ENCODE measurements at places on chromosomes 3 and 15.

DNA sequence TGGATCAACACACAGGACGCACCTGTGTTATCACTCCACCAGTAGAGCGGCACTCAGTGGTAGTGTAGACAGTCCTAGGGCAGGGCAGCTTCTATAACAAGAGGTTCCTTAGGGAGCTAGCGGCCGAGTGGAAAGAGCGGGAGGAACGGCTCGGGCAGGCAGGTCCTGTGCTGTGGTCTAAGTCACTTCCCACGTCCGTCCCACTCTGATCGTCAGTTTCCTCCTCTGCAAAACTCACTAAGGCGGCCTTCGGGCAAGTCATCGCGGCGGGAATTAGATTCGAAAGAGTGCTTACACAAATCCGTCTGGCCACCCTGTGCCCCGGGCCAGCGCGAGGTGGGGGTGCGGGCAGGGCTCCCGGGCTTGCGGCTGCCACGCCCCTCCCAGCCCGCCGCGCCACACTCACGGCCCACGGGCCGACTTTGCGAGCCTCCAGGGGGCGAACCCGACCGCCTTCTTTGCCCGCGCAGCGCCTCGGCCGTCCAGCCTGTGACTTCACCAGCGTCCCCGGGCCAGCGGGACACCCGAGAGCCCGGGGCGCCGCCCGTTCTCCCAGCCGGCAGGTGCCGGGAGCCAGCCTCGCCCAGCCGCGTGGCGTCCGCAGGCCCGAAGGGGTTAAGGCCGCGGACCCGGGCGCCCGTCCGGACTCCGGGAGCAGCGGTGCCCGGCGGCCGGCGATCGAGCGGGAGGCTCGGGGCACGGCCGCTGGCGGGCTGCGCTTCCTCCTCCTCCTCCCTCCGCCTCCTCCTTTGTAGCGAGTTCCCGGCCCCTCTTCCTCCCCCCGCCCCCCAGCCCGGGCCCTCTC is 416 bp upstream of the CORO2B start:
- peak; percentile 80 for DNase-seq

GRCh38 chr3:129972301-129972700 is 2.2 kb upstream of the TRH start:
- DNase-seq = no peak

GRCh38 chr3:151387842-151388241 is 3.3 kb upstream of the P2RY12 start:
- no peak for DNase-seq

- DNase-seq = no peak
Observed at GRCh38 chr3:151318313-151318712, 1.7 kb upstream of the GPR87 start.

DNA sequence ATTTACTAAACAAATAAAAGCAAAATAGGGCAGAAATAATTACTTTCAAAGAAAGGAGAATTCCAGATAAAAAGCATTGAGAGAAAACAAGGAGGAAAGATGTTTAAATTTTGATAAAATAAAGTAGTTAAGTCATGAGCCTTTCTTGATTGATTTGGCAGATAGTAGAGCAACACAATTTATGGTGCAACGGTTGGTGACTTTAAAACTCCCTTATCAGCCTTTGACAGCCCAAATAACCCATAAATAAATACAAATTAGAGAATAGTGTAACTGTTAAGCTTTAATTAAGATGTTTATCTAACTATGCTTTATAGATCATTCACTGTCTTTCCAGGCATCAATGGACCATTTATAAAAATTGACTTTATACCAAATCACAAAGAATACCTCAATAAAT is 54.0 kb upstream of the EIF1B start:
- no peak for DNase-seq

GRCh38 chr15:56871185-56871584 is 47.3 kb upstream of the TCF12 start:
- DNase-seq = no peak

DNA sequence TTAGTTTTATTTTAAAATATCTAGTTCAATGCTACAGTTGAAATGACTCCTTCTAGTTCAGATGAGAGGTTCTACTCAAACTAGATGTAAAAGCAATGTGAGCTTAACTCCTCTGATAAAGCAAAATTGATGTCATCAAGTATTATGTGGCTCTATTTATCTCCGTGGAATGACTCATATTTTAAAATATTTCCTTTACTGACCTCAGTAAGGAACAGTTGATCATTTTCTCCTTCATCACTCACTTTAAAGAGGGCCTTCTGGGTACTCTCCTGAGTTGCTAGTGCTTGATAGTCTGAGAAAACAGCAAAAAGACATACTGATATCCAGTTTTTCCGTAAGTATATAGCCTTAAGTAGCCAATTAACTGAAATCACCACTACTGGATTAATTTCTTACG is 1099.3 kb downstream of the ROBO2 start:
- DNase-seq = no peak

- DNase-seq = no peak
Observed at GRCh38 chr3:120652896-120653545, 29.0 kb downstream of the HGD start.

DNA sequence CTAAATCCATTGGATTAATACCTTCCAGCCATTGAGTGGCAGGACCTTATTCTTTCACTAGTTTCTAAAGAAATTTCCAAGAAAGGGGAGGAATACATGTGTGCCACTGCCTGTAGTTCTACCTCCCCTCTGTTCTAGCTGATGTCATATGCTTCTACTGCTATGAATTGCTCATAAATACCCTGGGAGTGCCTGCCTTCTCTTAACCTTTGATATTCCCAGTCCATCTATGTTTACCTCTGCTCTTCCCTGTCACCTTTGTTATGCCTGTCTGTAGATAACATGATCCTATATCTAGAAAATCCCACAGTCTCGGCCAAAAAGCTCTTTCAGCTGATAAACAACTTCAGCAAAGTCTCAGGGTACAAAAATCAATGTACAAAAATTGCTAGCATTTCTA is 486.9 kb upstream of the ARRDC4 start:
- DNase-seq = no peak

DNA sequence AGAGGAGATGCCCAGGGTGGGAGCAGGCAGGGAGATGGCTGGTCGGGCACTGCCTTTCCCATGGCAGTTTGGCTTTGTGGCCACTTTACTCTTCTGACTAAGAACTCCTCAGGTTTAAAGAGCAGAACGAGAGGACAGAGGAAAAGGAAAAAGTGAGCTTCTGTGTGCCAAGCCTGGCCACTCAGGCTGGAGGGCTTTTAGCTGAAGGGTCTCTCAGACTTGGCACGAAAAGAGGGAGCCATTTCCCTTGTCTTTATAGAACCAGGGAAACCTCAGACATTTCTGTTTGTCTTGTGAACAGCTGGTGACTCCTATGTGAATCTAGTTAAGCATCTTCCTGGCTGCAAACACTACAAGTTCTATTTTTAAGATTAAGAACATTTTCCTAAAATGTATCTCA is 23.3 kb upstream of the PSMD6 start:
- DNase-seq = no peak

DNA sequence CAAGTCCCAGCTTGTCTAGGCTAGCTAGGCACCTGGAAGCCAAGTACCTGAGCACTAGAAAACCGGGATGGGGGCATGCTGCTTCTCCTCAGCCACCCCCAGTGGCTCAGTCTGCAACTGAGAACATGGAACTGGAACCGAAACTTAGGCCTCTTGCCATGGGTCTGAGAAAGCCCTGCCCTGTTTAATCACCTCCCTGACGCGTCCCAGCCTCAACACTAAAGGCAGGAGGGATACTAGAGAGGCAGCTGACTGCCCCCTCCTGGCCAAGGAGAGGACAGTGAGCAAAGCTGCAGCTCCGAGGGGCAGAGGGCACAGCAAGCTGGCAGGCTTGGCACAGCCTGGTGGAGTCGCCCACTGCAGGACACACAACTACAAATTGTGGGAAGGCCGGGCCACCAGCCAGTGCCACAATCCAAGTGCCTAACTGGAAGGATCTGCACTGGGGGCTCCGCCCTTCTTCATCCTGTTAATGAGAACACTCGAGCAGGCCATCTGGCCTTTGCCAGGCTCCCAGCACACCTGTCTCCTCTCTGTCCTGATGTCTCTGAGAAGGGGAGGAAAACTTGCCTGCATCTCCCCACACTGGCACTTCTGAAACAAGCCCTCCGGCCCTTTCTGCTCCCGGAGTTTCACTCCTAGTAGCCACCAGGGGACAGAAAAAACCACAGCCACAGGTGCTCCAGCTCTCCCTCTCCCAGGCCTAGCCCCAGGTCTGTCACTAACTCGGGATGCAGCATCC is 53.7 kb downstream of the BDH1 start:
- DNase-seq = no peak

- no peak for DNase-seq
Observed at GRCh38 chr3:142459096-142459495, 11.3 kb upstream of the XRN1 start.

GRCh38 chr3:57256844-57257243 is 29.3 kb downstream of the APPL1 start:
- no peak for DNase-seq

- no peak for DNase-seq
Observed at GRCh38 chr3:184500344-184500923, 61.2 kb upstream of the EPHB3 start.

GRCh38 chr15:69595009-69595791 is 142.6 kb downstream of the RPLP1 start:
- DNase-seq = no peak

GRCh38 chr3:94062513-94063404 is at the start of the genes DHFR2 and NSUN3:
Gene DHFR2 (minus strand): TSS chr3:94062916. CDS start chr3:94061511, 1,405 bp downstream.
Gene NSUN3 (plus strand): TSS chr3:94063061. CDS start chr3:94063127, 66 bp downstream.
- peak; percentile 95 for DNase-seq

- DNase-seq = no peak
Observed at GRCh38 chr15:92636401-92636907, 19.1 kb downstream of the FAM174B start.

DNA sequence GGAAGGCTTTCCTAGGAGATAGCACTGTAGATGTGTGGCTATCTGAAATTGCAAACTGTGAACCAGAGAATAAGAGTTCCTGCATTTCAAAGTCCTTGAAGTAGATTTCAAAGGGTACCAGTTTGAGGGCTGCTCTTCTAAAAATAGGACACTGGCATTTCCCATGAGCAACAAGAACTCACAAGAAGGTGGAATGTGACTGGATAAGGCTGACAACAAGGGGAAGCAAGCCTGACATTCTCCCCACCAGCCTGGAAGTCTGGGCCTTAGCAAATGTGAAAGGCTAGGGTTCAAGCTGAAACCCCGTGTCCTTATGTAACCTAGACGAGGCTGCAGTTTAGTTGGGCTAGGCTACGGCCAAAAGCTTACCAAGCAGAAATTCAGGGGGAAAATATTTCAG is 18.7 kb upstream of the TJP1 start:
- DNase-seq = no peak

DNA sequence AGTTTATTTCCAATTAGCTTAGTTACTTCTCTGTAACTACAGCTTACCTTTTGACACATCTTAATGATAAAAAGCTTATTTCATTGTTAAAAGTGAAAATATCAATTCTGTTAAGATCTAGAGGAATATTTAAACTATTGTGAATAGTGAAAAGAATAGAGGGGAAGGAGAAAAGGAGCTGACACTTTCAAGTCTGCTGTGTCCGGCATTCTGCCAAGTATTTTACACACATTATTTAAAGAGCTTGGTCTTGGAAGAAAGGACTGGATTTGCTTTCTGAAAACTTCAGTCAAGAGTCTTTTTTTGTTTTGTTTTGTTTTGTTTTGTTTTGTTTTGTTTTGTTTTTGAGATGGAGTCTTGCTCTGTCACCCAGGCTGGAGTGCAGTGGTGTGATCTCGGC is 34.8 kb downstream of the CCDC80 start:
- DNase-seq = no peak

DNA sequence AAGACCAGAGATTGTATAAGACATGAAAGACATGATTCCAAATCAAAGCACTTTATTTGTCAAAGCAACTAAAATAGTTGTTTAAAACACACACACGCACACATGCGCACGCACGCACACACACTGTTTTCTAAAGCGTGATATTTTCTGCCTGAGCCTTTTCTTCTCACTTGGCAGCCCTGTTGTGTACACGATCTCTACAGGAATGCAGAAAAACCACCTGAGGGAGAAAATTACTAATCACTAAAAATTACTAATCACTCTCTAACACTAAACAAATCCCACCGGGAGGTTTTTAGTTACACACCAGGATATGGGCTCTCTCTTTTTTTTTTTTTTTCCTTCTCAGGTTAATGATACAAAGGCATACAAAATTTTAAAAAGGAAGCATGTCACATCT is 160.1 kb upstream of the ATP11B start:
- DNase-seq = no peak

GRCh38 chr3:98784666-98785600 is 21.8 kb downstream of the ST3GAL6 start:
- no peak for DNase-seq

DNA sequence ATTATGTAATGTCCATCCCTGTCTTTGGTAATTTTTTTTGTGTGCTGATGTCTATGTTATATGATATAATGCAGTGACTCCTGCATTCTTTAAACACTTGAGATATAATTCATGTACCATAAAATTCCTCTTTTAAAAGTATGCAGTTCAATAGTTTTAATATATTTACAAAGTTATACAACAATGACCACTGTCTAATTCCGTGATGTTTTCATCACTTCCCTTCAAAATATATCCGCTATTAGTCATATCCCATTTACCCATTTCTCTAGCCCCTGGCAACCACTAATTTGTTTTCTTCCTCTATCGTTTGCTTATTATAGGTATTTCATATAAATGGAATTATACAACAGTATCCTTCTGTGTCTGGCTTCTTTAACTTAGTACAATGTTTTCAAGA is 64.9 kb upstream of the SUCLG2 start:
- DNase-seq = no peak

- DNase-seq = no peak
Observed at GRCh38 chr15:29324746-29325145, 55.1 kb upstream of the NSMCE3 start.

GRCh38 chr15:79858469-79858868 is 38.3 kb downstream of the MTHFS start:
- no peak for DNase-seq

- DNase-seq = no peak
Observed at GRCh38 chr3:171782617-171783016, 27.7 kb downstream of the PLD1 start.

- DNase-seq = no peak
Observed at GRCh38 chr3:76900596-76900995, 139.3 kb upstream of the ROBO2 start.

DNA sequence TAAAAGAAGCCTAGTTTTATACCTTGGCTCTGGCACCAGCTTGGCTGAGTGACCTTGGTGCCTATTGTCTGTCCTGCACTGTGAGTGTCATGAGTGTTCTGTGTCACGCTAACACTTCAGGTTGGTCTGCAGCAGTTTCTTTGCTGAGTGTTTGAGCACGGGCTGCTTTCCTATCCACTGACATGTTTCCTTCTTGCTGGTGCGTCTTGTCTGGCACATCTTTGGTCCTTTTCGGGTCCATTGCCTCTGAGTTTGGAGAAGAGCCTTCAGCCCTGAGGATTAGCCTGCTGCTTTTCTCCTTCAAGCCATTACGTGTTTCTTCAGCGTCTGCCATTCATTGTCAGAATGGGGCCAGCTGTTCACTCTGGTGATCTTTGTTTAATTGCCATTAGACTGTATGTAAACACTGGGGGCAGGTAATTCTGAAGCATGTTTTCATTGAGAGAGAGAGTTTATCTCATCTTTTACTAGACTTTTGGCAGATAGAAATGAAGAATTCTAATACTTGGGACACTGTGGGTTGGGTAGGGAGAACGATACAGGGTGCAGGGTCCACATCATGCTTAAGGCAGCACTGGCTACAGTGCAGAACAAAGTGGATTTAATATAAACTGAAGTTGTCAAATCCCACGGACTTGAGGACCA is 55.5 kb downstream of the LRRC28 start:
- DNase-seq = no peak

GRCh38 chr15:58608129-58608590 is 141.3 kb downstream of the ADAM10 start:
- no peak for DNase-seq

- DNase-seq = peak; percentile 87
Observed at GRCh38 chr15:43808960-43809678, 8.7 kb downstream of the HYPK start.

Data from B cell (primary cell).